ENCODE measurements at places on chromosomes 11 and 22.
A peak's percentile ranks its signal among the peaks of the same experiment; 100 is the strongest.

DNA sequence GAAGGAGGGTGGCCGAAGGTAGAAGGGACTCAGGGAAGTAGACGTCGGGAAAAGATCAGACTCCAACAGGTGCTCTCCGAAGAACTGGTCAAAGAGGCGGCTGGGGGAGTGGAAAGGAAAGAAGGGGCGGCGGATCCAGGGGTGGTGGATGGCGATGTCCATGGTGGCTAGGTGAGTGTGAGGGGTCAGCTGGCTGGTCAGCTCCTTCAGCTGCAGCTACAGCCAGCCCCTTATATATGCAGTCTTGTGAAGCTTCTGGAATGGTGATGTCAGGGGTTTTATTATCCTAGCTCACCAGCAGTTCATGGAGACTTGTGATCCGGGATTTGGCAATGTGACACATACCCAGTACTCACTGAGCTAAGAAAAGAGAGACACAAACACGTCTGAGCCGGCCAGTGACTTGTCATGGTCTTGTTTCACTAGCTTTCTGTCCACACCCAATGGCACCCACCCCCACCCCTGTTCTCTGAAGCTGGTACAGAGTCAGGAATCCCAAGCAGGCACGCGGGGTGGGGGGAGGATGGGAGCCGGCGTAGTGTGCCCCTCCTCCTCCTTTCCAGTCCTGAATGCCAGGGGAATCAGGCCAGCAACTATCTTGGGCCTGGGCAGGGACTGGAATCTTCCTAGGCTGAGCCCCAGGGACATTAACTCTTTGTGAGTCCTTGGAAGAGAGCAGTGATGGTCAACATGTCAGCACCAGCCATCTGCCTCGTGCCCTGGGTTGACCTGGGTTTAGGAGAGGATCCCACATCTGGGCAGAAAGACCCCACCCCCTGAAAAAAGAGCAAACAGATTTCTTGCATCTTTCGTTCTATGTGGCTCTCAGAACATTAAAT lies at the start of gene CRYAB:
Gene CRYAB, minus strand, starts transcription at position 208 of the 839 bp plus-strand sequence. Its CDS starts 46 bp downstream, at position 162.
- DNase-seq: no peak

GRCh38 chr11:118913411-118914125 lies 12.2 kb downstream of the BCL9L start:
- DNase-seq: no peak

DNA sequence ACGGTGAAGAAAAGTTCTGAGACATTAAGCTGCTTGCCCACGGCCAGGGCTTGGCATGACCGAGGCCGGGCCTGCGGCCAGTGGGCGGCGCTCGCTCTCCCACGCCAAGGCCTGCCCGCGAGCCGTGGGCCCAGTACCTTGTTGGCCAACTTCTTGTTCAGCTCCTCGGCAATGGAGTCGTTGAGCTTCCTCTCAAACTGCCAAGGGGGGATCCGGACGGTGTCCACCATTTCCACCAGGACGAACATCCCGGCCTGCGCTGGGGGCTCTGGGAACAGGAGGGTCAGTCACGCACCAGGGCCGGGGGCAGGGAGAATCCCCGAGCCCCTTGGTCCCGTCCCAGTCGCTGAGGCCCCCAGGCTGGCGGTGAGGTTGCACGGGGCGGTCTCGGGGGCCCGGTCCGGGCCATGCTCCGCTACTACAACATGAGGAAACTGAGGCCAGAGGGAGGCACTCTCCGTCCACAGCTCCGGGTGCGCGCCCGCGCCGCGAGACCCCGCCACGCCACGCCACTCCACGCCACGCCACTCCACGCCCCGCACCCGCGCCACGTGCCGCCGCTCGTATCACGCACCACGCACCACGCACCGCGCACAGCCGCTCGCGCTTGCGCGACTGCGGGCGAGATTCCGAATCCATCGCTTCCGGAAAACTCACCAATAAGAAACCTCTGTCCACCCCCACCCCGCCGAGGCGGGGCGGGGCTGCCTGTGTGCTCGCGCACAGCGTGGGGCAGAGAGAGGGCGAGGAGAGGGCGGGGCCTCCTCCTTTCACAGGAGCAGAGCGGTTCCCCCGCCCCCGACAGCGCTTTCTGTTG lies at the start of gene POLR3H:
Gene POLR3H, minus strand, starts transcription at position 617 of the 817 bp plus-strand sequence. Its CDS starts 369 bp downstream, at position 248.
- peak; percentile 98 for DNase-seq

DNA sequence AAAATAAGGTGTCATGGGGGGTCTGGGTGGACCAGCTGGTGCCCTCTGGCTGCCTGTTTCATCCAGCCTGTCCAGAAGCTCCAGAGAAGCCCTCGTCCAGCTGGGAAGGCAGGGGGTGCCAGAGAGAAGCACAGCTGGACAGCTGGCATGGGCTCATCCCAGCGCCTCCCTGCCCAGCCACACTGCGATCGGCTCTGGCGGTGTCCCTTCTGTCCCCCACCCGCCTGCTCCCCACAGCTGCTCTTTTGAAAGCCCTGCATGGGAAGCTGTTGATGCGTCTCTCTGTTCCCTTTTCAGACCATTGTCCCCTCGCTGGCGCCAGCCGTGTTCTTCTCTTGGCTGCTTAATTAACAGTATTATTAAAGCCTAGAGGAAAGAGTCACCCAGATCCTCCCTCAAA lies 86.5 kb downstream of the MN1 start:
- no peak for DNase-seq

DNA sequence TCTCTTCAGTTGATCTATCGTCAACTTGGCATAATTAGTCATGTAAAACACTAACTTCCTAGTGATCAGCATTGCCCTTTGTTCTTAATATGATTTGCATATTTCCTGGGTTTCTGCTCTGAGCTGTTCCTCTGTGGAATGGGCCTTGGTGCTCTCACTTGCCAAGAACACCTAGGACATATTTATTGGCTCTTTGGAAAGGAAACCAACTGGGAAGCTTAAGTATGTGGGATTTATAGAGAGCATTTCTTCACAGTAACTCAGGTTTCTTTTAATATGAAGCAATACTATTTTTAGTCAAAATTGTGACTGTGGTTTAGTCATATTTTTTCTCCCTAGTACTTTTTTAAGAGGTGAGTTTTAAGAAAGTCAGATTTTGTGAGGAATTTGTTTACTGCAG lies 28.8 kb downstream of the FAT3 start:
- no peak for DNase-seq

GRCh38 chr11:43988040-43988817 lies 45.8 kb downstream of the C11orf96 start:
- DNase-seq: no peak

DNA sequence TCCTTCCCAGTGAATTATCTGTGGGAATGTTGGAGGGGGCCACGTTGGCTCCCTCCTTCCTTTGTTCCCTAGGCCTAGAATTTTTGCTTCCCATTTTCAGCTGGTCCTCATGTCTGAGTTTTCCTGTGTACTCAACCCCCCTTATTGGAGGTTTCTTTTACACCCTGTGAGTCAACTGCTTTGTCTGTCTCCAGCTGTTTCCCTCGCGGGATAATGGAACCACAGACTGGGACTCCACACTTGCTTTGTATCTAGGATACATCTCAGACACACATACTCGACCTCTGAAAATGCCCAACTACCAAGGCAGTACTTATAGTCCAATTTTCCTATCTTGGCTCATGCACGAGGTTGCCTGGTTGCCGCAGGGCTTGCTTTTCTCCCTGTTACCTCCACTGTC lies 352.7 kb upstream of the MPPED2 start:
- DNase-seq: no peak

GRCh38 chr11:102415304-102415916 lies 37.2 kb downstream of the TMEM123 start:
- DNase-seq: no peak

GRCh38 chr22:17387356-17387755 lies 18.1 kb downstream of the CECR2 start:
- no peak for DNase-seq

DNA sequence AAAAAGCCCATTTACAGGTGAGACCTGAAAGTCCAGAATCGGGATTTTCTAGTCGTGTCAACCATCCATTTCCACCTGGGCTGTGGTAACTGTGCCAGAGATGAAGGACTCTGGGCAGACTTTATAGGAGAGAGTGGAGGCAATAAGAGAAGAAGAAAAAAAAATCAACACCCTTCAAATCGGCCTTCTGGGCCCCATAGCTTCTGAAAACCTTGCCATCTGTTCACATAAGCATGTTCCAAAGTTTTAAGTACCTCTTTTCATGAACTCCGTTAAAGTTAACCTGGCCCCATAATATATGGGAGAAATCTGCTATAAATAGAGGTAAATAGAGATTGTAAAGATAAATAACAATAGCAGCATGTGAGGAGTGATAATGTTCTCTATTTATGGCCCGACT lies 470.5 kb downstream of the MIAT start:
- DNase-seq: no peak

DNA sequence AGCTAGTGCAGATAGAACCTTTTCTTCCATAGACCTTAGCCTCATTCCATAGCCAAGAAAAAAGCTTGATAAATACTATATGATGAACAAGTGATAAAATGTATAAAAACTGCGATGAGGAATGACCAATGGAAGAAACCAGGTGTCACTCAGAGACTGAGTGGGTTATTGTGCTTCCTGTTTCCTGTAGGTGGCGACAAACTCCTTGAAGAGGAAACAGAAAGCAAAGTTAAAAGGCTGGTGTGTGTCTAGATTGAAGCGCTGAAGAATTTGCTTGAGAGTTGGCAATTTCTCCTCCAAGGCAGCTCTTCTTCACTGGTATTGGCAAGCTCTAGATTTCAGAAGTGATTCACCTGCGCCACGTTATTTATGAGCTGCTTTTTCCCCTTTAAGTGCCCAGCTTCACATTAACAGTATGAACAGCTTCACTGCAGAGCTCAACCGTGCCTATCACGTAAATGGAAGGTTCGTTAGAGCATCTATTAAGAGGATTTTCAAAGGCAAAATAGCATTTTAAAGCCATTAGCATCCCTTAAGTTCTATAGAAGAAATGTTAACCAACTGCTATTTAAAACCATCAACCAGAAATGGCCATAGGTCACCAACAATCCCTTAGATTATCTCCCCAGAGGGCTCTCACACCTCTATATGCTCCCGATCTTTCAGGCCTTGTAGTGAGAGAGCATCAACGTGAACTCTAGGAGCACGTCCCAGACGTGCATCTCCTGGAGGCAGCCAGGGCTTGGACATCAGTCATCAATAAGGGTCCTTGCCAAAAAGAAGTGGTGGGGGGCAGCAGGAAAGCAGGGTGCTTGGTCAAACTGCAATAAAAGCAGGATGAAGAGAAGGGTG lies 179.4 kb downstream of the CADM1 start:
- DNase-seq: no peak

GRCh38 chr22:37747715-37748100 lies 50.9 kb downstream of the TRIOBP start:
- DNase-seq: no peak

DNA sequence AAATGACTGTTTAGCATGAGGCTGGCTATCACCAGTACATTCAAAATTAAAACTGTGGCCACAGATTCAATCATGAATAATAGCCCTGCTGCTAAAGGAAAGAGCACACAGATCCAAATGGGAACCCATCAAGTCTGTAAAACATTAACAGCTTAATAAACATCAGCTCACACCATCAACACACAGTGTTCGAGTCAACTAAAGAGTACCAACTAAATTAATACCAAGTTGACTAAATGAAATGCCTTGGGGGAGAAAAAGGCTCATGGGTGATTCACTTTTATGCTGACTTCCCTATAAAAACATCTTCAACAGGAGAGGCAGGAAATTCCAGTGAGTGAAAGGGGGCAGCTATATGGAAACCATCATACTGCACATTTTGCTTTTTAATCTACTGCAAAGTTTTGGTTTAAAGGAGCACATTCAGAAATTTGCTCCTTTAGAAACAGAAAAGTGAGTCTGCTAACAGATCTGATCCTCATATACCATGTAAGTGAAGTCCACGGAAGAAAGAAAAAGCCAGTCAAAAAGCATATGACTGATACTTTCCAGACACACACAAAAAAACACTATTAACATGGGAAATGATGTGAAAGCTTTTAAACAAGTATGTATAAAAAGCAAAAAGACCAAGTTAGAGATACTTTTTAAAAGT lies 16.3 kb downstream of the LGR4 start:
- no peak for DNase-seq

GRCh38 chr22:50535113-50535512 lies 5.3 kb upstream of the TYMP start:
- DNase-seq: no peak

GRCh38 chr11:35380603-35381002 lies 38.8 kb downstream of the SLC1A2 start:
- DNase-seq: no peak

- peak; percentile 47 for DNase-seq
Observed at GRCh38 chr22:37514526-37515051, 4.6 kb downstream of the CARD10 start.

DNA sequence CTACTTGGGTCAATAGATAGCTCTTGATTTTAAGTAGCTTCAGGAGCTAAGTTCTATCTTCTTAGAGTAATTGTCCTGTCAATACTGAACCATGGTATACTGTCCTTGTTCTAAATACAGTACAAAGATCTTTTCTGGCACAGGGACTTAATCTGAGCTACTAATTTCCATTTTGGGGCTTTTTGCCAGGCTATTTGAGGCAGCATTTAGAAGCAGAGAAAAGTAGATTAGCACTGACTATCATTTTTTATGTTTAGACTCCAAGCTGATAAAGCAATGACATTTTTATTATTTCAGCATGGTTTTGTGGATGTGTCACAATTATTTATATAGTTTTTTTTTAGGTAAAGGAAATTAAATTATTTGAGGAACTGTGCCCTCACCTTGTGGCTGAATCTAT lies 163.2 kb downstream of the FAT3 start:
- no peak for DNase-seq

DNA sequence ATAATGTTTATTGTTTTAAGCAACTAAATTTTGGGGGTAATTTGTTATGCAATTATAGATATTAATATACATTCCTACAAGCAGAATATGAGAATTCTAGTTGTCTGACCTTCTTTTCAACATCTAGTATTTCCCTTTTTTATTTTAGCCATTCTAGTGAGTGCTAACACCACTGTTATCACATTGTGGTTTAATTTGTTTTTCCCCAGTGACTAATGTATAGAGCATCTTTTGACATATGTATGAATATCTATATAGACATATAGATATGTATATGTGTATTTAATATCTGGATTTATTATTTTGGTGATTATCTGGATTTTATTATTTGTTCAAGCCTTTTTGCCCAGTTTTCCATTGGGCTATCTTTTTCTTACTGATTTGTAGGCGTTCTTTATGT lies 66.6 kb downstream of the STIM1 start:
- no peak for DNase-seq

- DNase-seq: no peak
Observed at GRCh38 chr11:123457187-123457770, 27.2 kb downstream of the GRAMD1B start.

- no peak for DNase-seq
Observed at GRCh38 chr11:92854952-92855351, 114.5 kb upstream of the MTNR1B start.

GRCh38 chr11:120398132-120398531 lies 61.9 kb downstream of the ARHGEF12 start:
- no peak for DNase-seq

- no peak for DNase-seq
Observed at GRCh38 chr11:107740271-107740670, 28.4 kb upstream of the SLN start.

- no peak for DNase-seq
Observed at GRCh38 chr22:24588381-24588756, 4.5 kb downstream of the LRRC75B start.

DNA sequence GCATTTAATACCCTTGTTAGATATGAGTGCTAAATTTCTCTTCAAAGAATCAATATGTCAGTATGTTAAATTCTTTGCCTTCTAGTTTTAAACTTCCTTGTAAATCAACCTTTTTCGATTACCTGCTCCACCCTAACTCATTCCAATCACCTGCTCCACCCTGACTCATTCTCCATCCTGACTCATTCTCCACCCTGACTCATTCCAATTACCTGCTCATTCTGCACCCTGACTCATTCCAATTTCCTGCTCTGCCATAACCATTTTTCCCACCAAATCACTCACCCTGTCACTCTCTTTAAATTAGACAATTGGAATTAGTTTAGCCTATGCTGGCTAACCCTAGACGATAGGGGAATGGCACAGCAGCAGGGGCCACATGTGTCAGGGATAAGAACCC lies 519.5 kb upstream of the LRRC4C start:
- no peak for DNase-seq

All from ecto neural progenitor cell (in vitro differentiated cells).